ENCODE measurements at places on chromosomes 2 and 18.

GRCh38 chr18:45677276-45677807, 46.6 kb upstream of the SLC14A1 start:
- no peak for DNase-seq

DNA sequence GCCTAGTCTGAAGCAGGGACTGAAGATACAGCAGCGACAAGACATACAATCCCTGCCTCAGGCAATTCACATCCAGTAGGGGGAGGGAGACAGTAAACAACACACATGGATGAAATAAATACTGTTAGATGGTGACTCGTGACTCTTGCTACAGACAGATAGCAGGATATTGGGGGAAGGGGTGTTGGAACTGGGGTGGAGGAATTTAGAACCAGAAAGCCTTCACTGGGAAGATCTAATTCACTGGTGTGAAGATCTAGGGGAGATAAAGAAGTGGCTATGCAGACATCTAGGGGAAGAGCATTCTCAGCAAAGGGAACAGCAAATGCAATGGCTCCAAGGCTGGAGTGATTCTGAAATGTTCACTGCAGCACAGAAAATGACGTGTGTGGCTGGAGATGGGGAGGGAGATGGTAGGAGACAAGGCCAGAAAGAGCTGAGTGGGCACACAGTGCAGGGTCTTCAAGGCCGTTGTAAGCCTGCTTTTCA, 52.6 kb upstream of the TMEM163 start:
- DNase-seq: no peak

DNA sequence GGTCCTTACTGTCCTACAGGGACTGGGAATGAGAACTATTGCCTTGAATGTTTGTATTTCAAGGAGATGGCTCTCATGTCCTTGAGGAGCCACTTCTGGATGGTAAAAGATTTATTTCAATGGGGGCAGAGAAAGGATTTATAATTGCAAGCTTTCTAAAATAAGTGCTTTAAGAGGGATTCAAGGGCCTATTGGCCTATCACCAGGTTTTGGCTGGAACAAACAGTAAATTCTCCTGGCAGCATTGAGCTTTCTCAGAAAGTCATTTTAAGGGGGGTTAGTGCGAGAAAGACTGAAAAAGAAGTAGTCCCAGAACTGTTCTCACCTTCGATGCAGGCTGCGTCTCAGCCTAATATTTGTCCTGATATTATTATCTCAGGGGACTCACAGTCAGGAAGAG, 29.8 kb downstream of the DPP10 start:
- no peak for DNase-seq

- DNase-seq: no peak
Observed at GRCh38 chr2:66324909-66325528, 109.9 kb upstream of the MEIS1 start.

DNA sequence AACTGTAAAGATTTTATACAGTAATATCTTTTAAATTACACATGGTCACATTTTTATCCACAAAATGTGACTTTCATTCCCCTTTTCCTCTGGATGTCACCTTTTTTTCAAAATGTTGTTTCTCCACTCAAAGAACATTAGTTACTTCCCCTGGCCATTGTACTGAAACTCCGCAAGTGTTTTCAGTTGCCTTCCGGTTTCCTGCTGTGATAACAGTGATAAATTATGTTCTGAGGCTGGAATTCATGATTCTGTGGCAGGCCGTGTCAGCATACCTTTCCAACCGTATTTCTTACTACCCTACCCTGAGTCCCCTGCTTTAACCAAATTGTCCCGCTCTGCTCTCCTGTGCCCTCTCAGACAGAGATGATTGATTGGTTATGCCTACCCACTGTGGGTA, 53.5 kb downstream of the MGAT5 start:
- no peak for DNase-seq

GRCh38 chr2:177265824-177266817, 1.6 kb upstream of the NFE2L2 start:
- DNase-seq: no peak

DNA sequence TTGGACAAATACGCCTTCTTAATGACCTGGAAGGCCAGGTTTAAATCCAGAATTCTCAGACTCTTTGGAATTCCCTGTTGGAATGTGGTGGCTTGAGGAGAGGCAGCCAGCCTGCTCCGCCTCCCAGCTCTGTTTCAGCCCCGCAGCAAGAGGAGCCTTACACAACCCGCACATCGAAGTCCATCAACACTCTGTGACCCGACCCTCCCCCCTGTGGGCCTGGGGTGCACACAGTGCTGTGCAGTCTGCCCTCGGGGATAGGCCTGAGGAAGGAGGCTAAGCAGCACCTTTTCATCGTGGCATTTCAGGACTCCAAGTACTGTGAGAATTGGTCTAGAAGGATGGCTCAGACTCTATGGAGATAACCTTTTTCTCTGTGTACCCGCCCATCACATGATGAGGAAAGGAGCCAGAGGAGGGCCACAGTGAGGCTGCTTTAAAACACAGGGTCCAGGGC, 73.7 kb downstream of the GREB1L start:
- no peak for DNase-seq

DNA sequence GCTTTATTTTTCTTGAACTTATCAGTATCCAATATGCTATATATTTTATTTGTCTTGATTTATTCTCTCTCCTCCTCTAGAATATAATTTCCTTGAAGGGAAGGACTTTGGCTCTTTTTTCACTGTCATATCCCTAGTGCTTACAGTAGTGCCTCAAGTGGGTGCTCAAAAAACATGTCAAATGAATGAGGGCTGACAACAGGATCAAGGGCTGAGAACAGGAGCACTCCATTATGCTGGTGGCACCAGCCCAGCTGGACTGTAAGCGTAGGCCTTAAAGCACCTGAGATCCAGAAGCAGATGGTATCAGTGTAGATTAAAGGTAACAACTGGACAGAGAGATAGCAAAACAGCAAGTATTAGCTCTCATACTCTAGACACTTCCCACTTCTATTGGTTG, 46.3 kb downstream of the PMS1 start:
- DNase-seq: no peak

- DNase-seq: no peak
Observed at GRCh38 chr18:76425146-76426131, 69.6 kb downstream of the ZNF516 start.

GRCh38 chr18:7577706-7578105, 10.6 kb downstream of the PTPRM start:
- DNase-seq: no peak

- no peak for DNase-seq
Observed at GRCh38 chr18:52008330-52008729, 331.7 kb upstream of the DCC start.

All from epithelial cell of prostate (primary cell).